C1 segment of cervical spinal cord (tissue), 14 donors: ENCODE measurements at places on chromosomes 2 and 18.

GRCh38 chr2:201909348-201909747, 103.0 kb downstream of the CDK15 start:
- no peak for DNase-seq

GRCh38 chr2:43319541-43319940, 93.1 kb upstream of the ZFP36L2 start:
- no peak for DNase-seq

GRCh38 chr18:75244351-75245313, 34.0 kb downstream of the TSHZ1 start:
- no peak for DNase-seq

DNA sequence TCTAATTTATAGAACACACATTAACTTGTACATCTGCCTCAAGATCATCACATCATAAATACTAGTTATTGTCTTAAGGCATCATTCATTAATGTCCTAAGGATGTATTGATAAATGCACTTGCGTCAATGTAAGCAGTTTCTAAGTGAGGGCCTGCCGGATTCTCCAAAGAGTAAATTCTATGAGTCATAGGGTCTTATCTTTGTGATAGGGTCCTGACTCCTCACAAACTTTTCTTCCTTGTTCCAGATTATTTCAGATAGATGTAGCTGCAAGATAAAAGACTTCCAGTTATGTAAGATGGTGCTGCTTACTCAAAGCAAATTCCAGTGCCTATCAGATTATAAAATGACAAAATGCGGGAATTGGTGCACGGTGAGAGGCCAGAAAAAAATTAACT, 315.0 kb upstream of the SLC39A10 start:
- DNase-seq: no peak

- DNase-seq: no peak
Measured at GRCh38 chr2:84717302-84717701, 163.6 kb downstream of the TRABD2A start.

GRCh38 chr2:49306925-49307324, 152.6 kb upstream of the FSHR start:
- DNase-seq: no peak

DNA sequence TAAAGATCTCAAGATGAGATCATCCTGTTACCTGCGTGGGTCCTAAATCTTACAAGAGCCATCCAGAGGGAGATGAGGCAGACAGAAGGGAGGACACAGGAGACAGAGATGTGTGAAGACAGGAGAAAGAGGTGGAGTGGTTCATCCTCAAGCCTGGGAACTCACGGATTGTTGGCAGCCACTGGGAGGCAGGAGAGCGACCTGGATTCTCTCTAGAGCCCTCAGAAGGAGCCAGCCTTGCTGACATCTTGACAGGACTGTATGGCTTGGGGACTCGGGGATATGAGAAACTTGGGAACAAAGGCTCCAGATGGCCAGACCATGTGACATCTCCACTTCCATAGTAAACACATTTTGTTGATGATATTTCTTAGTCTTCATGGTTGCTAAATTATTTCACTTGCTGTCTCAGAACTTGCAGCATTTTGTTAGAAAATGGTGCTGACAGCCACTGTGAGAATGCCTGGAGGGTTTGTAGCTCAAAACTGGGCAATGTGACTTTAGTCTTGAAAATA, 57.8 kb upstream of the MC2R start:
- DNase-seq: no peak

DNA sequence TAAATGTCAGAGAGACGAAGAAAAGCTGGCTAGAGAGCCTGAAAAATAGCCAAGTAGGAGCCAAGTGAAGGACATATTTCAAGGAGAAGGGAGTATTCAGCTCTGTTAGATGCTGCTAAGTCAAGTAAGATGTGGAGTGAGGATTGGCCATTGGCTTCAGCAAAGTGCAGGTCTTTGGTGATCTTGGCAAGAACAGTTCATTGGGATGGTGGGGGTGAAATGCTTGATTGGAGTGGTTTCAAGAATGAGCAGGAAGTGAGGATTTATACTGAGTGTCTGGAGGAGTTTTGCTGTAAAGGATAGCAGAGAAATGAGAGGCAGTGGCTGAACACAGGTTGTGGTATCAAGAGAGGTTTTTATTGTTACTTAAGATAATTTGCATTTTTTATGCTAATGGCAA, 139.7 kb downstream of the PRPF40A start:
- DNase-seq: no peak

- DNase-seq: no peak
Measured at GRCh38 chr2:148350199-148350598, 294.4 kb upstream of the EPC2 start.

- DNase-seq: no peak
Measured at GRCh38 chr2:216735086-216735485, 39.7 kb upstream of the IGFBP5 start.

- DNase-seq: no peak
Measured at GRCh38 chr2:69958480-69958879, 3.0 kb downstream of the ASPRV1 start.

DNA sequence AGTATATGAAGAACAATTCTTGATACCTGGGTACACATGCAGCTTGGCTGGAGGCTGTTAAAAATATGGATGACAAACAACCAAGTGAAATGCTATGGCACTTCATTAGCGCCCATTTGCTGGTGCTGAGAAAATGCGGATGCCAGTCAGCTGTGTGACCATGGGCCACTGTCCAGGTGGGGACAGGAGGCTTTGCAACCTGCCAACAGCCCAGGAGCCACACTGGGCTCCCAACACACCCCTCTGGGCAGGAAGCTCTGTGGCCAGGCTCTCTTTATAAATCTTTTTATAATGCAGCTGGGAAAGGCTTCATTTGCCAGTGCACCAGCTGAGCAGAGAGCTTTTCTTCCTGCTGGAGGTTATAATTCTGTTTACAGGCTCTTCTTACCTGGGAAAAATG, 19.9 kb downstream of the RNF144A start:
- DNase-seq: no peak

DNA sequence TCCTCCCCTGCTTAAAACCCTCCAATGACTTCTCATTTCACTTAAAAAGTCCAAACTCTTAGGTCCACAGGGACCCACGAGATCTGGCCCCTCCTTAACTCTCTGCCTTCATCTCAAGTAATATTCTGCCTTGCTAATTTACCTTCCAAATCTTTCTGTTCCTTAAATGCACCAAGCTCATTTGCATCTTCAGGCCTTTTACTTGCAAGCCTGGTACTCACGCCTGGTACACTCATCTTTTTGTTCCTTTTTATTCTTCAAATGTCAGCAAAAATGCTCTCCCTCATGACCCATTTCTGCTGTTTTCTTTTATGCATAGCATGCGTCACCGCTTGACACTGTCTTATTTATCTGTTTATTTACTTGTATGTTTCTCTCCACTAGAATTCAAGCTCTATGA, 2.7 kb upstream of the WIPF1 start:
- no peak for DNase-seq

DNA sequence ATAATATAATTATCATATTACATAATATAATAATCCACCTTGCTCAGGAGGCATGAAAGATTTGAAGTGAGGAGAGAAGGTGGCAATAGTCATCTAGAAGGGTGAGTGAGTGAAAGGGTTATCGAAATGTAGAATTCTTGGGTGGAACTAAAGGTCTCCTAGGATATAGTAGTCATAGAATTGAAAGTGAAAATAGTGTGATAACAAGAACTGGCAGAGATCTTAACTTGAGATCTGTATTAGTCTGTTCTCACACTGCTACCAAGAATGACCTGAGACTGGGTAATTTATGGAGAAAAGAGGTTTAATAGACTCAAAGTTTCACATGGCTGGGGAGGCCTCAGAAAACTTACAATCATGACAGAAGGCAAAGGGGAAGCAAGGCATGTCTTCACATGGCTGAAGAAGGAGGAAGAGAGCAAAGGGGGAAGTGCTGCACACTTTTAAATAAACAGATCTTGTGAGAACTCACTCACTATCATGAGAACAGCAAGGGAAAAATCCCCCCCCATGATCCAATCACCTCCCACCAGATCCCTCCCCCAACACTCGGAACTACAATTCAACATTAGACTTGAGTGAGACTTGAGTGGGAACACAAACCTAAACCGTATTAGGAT, 351.5 kb downstream of the NR4A2 start:
- no peak for DNase-seq

DNA sequence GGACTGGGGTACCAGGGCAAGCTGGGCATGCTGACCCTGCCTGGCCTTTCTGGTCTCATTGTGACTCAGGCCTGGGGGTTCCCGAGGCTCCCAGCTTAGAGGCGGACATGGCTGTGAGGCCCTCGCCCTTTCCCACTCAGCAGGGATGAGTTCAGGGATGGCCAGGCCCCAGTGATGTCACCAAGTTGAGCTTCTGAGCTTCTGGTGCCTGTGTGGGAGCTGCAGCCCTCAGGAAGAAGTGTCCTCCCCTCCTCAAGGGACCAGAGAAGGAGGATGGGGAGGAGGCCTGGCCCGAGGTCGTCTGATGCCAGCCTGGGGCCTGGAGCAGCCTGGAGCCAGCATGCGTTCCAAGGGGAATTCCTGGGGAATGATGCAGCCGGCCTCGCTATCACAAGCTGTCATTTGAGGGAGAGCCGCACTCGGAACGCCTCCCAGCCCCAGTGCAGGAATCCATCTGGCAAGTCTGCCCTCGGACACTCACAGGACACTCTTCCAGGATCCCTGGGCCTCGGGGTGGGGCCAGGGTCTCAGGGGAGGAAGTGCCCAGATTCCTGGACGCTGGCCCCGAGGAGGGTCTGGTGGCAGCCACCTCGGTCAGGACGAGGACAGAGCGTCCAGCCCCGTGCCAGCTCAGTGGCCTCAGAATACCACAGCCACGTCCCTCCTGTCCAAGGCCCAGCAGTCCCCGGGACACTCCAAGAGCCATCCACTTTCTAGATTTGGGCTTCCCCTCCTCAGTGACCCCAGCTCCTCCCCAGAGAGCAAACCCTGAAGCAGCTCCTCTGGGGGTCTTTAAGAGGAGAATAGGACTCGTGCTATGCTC, 61.2 kb upstream of the GPC1 start:
- DNase-seq: no peak

- DNase-seq: no peak
Measured at GRCh38 chr2:134609924-134610513, 108.8 kb downstream of the TMEM163 start.

- DNase-seq: no peak
Measured at GRCh38 chr2:9809064-9809356, 34.3 kb upstream of the TAF1B start.

GRCh38 chr18:9965711-9966624, 52.2 kb downstream of the VAPA start:
- no peak for DNase-seq

GRCh38 chr18:34695310-34695709, 14.8 kb upstream of the DTNA start:
- no peak for DNase-seq

GRCh38 chr2:10518470-10519393, 70.6 kb upstream of the ODC1 start:
- no peak for DNase-seq

GRCh38 chr18:11408555-11409065, 200.8 kb upstream of the SLC35G4 start:
- DNase-seq: no peak

GRCh38 chr2:67668538-67668937, 271.4 kb downstream of the ETAA1 start:
- DNase-seq: no peak

DNA sequence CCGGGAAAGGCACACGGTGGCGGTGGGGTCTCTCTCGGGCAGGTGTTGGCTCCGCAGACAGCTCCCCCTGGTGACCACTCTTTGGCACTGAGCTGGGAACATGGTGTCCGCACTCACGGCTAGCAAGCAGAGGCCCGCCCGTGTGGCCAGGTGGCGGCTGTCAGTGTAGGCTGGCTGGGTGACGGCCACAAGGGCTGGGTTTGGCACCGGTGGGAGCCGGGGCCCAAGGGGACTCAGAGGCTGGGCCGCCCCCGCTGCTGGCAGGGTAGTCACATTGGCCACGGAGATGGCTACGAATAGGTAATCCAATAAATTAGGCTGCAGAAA, 1071.7 kb downstream of the RPIA start:
- DNase-seq: no peak

DNA sequence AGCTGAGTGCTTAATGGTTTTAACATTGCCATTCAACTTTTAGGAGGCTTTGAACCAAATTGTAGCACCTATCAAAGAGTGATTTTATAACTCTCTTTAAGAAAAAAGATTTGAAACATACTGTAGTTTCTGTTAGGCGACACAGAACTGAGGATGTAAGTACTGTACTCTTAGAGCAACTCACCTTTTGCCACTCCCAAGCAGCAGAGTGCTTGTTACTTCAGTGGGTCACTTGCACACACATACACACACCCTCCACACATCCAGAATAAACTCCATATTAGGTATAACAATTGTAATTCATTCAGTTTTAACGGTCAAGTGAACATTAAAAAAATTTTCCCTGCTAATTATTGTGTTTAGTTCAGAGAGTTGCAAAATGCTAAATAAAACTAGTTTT, 118.3 kb downstream of the CAMKMT start:
- no peak for DNase-seq

DNA sequence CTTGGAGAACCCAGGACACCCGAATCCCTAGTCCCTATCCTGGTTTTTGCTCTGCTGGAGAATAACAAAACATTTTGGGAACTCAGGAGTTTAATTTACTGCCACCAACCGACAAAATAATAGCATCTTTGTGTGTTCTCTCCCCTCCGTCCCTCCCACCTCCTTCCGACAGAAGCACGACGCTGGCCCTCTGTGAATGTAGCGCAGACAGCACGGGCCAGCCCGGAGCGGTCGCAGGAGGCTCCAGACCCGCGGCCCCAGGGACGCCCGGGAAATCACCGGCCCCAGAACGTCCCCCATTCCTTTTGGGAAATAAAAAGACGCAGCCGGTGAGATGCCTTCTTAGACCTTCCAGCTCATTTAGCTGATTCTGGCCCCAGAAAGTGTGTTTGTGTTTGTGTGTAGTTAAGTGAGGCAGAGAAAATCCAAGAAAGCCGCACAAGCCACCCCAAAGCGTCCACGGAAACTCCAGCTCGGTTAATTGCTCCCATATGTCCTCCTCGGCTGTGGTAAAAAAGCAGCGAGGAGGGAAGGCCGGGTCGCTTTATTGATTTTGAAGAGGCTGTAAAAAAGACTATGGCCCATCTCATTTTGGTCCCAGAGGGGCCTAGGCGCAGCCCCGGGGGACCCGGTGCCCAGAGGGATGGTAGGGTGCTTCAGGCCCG, 577 bp upstream of the TANC1 start:
- DNase-seq: peak; percentile 73

GRCh38 chr2:98374958-98375570, 28.8 kb downstream of the CNGA3 start:
- no peak for DNase-seq

DNA sequence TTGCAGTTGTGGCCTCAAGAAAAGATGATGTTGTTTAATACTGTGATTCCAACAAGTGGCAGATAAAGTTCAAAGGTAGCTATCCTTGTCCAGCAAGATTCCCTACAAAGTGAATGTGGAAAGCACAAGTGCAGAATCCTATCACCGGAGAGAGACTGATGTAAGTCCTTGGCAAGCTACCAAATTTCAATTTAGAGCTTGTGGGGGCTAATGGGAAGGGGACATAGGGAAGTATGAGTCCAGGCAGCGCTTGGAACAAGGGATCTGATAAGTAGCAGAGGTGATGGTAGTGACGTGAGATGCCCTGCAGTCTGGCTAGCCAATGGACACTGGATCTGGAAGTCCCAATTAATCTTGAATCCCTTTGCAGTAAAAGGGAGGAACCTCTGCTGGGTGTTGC, 165.2 kb upstream of the DTNA start:
- no peak for DNase-seq

GRCh38 chr2:188527581-188527993, 235.9 kb downstream of the GULP1 start:
- no peak for DNase-seq

- DNase-seq: no peak
Measured at GRCh38 chr2:20061476-20061875, 10.0 kb upstream of the LAPTM4A start.
